ENCODE measurements at places on chromosomes 3 and 15.

- no peak for DNase-seq
These were observed 2.5 kb downstream of the RCCD1 start for GRCh38 chr15:90957031-90957790.

DNA sequence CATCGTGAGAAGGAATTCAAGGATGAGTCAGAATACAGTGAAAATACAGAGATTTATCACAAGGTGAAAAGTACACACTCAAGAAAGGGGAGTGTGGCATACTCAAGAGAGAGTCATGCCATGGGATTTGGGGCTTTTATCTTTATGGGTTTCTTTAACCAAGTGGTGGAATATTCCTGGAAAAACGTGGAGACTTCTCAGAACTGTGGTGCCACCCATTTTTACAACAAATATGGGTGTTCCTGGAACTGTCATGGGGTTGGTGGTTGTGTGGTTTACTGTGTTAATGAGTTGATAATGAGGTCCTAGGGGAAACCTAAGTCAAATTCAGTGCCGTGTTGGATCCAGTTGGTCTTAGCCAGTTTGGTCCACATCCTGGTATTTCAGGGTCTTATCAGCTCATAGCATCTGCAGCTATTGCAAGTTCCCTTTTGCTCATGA is 497.2 kb downstream of the GABRG3 start:
- no peak for DNase-seq

- no peak for DNase-seq
These were observed 23.1 kb downstream of the PPARG start for GRCh38 chr3:12312010-12312409.

DNA sequence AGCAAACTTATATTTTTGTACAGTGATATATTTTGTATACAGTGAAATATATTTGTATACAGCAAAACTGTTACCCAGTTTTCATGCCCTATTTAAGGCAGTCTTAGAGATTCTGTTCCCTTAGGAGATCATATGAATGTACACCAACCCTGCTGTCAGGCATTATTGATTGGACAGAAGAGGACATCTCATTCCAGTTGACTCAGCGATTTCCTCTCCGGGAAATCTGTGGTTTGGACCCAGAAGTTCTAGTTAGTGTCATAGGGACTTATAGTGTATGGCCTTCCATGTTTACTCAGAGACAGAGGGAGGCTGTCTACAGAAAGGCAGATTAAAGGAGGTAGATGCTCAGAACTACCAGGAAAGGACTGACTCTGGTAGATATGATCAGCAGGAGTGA is 318.8 kb upstream of the KCNMB2 start:
- no peak for DNase-seq

GRCh38 chr15:90465930-90466567 is 63.7 kb upstream of the CRTC3 start:
- DNase-seq = no peak

GRCh38 chr3:42666022-42666421 is 12.5 kb downstream of the ZBTB47 start:
- no peak for DNase-seq

DNA sequence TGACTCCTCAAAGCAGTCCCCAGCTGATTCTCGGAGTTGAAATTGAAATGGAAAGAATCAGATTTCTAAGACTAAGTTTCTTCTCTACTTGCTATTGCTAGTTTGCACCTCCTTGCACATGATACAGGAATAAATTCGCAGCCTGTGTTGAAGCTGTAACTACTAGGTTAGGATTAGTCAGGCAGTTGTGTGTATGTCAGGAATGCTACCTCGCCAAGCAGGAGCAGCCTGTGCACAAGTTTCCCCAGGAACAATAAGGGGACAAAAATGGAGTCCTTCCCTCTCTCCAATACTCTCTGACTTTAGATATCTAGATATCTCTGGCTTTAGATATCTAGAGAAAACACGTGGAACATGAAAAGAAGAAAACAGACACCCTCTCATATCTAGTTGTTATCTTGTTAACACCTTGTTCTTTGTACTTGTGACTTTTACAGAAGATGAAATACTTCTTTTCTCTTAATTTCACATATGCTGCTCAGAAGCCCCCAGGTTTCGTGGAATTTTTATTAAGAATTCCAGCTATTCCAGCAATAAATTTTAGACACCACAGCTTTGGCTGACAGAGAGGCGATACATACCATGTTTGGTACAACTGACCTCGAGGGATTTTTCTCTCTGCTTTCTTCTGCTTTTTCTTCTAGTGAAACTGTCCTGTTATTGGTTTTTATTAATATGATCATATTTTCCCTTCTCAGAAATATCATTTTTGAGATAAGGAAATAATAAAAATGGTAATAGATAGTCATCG is 56.1 kb upstream of the CMSS1 start:
- no peak for DNase-seq

GRCh38 chr15:29863438-29863837 is 41.2 kb upstream of the TJP1 start:
- DNase-seq = no peak

- no peak for DNase-seq
These were observed 30.9 kb downstream of the FNDC3B start for GRCh38 chr3:172070269-172070668.

DNA sequence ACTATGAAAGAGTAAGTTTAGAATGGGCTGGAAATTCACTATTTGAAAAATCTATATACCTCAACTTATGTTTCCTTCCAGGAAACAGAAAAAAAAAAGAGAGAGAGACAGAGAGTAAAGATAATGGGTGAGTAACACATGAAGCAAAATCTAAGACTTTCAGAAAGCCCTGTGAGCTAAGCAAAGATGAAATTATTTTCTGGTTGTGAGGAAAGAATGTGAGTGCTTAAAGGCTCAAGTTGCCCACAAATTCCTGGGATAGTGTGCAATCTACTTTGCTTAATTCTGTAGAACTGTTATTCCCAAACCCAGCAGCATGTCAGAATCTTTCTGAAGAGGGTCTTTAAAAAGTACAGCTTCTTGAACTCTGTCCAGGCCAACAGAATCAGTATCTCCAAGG is 337.7 kb upstream of the AGTR1 start:
- no peak for DNase-seq

DNA sequence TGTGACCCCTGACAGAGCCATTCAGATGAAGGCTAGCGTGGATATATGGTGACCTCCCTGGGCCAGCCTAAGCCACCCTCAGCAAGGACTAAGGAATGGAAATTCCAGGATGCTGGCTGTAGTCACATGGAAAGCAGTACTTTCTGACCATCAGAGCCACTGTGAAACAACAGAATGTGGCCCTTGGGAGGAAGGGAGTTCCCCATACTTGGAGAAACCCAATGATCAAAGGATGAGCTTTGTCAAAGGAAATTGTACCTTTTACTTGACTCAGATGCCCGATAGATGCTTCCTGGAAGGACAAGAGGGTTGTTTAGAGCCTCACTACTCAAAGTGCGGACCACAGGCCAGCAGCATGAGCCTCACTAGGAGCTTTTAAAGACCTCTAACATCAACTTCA is 484.5 kb upstream of the PROK2 start:
- no peak for DNase-seq

GRCh38 chr15:99845009-99845408 is 111.8 kb upstream of the LYSMD4 start:
- no peak for DNase-seq

DNA sequence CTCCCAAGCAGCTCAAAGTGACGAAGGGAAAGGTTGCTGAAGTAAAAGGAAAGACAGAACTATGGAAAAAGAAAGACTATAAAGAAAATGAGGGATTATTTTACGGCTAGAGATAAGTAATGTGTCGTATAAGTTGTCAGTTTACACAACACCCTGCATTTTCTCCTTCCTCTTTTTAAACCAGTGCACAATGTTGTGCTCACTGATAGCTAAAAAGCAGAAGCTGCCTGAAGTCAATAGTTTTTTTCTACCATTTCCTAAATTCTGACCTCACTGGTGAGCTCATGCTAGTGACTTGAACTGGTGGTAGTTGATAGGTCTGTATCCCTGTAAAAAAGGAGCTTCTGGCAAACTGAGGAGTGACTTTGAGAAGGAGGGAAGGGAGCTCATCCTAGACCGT is 368.6 kb upstream of the GBE1 start:
- no peak for DNase-seq
